ENCODE measurements at places on chromosomes 16 and 17.
A peak's percentile ranks its signal among the peaks of the same experiment; 100 is the strongest.

DNA sequence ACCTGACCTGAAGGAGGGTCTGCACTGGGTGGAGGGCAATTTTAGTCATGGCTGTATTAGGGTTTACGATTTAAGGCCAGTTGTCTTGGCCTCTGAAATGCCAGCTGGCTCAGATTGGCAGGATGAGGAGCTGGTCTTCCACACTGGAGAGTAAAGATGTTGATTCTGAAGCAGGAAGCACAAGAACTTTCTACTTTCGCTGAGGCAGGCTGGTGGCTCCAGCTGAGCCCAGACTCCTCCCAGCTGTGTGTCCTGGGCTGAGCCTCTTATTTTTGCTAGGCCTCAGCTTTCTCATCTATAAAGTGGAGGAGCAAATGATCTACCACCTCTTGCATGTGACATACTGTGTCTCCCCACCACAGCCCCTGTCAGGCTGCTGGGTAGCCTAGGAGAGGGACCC lies 74.4 kb downstream of the MRM1 start:
- no peak for DNase-seq

- DNase-seq, result no peak
Measured at GRCh38 chr17:48644910-48645557, 18.9 kb upstream of the HOXB9 start.

DNA sequence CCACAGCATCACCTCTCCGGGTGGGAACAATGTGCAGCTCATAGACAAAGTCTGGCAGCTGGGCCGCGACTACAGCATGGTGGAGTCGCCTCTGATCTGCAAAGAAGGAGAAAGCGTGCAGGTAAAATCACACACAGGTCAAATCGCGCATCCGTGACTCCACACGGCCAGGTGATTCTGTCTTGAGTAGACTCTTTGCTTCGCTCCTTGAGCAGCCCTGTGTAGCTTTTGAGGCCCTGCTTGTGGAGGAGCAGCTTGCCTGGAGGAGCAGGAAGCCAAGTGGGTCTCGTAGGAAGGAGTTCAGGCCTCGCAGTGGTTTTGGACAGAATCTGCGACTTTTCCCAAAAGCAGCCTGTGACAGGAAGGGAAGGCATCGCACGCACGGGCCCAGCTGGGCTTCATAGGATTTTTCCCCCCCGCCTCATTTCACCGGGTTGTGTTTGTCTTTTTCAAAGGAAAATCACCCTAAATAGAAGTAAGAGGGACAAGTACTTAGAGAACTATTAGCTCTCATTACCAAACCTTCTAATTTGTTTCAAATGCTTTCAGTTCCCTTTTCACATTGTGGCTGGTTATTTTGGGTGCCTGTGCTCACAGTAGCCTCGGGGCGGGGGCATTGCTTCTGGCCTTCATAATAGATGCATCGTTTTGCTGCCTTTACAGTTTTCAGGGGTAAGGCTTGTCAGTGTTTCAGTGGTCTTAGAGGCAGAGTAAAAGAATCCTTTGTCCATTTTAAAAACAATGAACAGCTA lies 71.5 kb downstream of the SEC14L1 start:
- DNase-seq, result no peak

GRCh38 chr17:45441526-45442310 lies 9.0 kb upstream of the ARHGAP27 start:
- DNase-seq, result no peak

GRCh38 chr16:83781-84615 lies 6.0 kb downstream of the MPG start:
- no peak for DNase-seq

GRCh38 chr17:72122765-72123529 lies 2.1 kb downstream of the SOX9 start:
- DNase-seq, result peak; percentile 67

GRCh38 chr16:85710732-85711131 lies 22.0 kb upstream of the GINS2 start:
- no peak for DNase-seq

GRCh38 chr17:68305142-68305541 lies 13.8 kb downstream of the ARSG start:
- no peak for DNase-seq

- no peak for DNase-seq
Measured at GRCh38 chr17:6381526-6382465, 53.1 kb downstream of the AIPL1 start.

DNA sequence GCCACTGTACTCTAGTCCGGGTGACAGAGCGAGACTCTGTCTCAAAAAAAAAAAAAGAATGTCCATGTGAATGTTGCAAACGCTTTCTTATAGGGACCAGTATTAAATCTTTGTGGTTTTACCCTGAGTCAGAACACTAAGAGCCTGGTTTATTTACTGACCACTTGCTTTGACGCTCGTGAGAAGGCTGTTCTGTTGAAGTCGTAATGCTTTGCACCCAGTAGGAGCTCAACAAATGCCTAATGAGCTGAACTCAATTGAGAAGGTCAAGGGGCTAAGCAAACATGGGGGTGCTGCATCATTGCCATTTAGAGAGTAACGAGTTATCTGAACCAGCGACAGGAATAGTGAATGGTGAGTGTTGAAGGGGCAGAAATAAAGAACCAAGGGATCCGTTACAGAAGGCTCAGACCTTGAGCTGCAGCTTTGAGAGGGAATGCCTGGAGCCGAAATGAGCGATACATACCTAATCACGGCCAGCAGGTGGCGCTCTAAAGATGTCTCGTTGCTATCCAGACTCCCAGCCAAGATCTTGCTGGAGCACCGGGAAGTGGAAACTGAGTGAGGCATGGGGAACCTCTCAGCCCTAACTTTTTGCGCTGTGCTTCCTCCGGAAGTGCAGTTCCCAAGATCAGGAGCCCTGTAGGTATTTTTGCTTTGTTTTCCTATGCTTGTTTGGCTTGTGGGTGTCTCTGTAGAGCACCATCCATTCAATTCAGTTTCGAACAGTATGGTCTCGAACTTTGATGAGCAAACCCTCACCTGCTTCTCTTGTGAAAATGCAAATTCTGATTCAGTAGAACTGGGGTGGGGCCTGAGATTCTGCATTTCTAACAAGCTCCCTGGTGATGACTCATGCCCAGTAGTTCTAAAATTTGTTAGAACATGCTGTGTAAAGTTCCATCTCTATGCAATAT lies 12.6 kb upstream of the RNF222 start:
- peak; percentile 95 for DNase-seq

- DNase-seq, result no peak
Measured at GRCh38 chr17:49157784-49158183, 25.2 kb downstream of the B4GALNT2 start.

DNA sequence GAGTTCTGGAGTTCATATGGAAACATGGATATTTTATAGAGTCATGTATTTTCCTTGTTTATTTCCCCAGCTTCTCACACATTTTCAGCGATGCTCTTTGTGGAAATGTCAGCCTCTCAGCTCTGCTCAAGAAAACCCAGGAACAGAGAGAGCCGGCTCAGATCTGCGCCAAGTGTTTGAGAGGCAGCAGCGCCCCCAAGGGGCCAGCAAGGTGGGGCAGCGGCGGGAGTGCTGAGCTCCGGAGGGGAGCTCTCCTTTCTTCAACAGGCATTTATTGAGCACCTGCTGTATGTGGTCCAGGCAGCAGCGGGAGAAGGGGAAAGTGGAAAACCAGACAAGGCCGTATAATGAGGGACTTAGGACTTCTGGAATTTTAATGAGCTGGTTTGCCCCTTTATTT lies 421.1 kb upstream of the C16orf82 start:
- peak; percentile 78 for DNase-seq

DNA sequence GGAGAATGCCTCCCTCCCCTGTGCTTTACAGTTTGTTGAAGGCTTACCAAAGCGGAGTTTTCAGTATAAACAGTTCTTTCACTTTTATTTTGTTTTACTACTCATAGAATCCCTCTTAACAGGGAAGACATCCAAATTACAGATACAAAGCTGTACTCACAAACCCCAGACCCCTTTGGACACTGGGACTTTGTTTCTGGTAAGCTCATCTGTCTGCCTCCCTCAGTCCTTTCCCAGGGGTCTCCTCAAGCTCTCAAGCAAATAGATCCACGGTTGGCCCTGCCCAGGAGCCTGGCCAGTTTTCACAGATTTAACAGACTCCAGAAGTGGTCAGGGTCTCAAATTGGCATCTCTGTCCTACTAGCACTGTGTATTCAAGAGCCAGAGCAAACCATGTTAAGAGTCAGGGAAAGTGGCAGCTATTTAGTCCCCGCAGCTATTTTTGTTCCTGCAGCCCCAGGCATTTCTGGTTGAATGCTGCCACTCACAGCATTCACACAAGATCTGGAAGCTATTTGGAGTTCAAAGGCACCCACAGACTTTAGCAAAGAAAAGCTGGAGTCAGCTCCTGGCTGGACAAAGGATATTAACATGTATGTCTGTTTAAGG lies 54.2 kb downstream of the TMEM100 start:
- DNase-seq, result no peak

DNA sequence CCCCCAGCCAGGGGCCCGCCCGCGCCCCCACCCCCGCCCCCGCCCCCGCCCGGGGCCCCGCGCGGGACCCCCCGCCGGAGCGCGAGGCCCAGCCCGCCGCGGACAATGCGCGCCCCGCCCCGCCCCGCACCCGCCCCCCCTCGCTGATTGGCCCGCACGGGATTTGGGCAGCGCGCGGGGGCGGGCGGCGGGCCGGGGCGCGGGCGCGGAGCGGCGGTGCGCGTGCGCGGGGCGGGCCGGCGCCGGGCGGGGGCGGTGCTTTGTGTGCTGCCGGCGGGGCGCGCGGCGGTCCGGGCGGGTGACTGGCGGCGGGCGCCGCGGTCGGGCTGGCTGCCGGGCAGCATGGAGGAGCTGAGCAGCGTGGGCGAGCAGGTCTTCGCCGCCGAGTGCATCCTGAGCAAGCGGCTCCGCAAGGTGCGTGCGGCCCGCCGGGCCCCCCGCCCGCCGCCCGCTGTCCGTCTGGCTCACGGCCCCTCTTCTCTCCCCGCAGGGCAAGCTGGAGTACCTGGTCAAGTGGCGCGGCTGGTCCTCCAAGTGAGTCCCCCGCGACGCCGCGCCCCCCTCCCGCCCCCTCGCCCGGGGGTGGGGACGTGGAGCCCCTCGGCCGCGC lies at the start of gene CBX2:
CBX2 (plus strand) TSS at position 255 of the 610 bp plus-strand sequence; CDS start at position 343, 88 bp downstream.
- peak; percentile 88 for DNase-seq

- no peak for DNase-seq
Measured at GRCh38 chr17:47774987-47775580, 42.0 kb downstream of the TBX21 start.

- DNase-seq, result no peak
Measured at GRCh38 chr16:86664522-86665318, 86.4 kb downstream of the FOXL1 start.

DNA sequence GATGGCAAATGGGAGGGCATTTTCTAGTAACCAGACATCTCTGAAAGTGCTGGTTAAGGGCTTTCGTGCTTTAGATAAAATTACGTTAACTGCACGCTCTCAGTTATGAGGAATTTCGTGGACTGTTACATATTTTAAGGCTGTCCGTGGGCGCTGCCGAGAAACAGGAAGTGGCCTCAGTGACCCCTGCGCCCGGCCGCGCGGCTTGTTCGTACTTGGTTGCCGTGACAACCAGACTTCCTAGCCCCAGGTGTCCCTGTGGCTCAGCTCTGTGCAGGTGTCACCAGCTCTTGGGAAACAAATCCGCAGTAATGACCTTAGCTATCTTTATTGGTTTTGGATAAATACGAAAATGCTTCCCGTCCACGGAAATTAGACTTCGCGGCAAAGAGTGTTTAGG lies 52.7 kb downstream of the LMF1 start:
- DNase-seq, result no peak

GRCh38 chr16:2388139-2388874 lies 40.9 kb upstream of the CCNF start:
- DNase-seq, result no peak

DNA sequence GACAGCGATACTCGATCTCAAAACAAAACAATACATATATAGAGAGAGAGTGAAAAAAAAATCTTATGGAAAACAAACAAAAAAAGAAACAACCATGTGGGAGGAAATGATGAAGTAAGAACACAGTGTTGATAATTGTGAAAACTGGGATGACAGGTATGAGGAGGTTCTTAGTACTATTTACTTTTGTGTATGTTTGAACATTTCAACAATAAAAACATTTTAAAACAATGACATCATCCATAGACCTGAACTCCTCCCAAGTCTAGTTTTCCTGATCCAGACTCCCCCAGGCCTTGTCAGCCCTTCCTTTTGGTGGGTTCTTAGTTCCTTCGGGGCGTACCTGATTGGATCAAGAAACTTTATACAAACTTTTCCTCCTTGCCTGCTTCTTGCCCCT lies 51.7 kb downstream of the CCDC42 start:
- no peak for DNase-seq

DNA sequence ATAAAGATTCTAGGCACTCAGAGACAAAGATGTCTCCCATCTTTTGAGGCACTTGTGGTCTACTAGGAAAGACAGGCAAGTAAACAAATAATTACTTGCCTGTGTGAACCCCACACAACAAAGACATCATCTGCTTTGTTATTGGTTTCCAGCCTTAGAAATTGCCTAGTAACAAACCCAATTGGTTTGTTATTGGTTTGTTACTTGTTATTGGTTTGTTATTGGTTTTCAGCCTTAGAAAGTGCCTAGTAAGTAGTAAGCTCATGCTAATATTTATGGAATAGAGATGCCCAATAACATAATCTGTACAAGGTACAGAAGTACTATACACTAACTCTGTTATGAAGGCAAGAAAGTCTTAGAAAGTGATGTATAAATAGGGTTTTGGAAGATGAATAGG lies 67.1 kb downstream of the ASIC2 start:
- no peak for DNase-seq

- no peak for DNase-seq
Measured at GRCh38 chr17:57397402-57397801, 141.1 kb downstream of the MSI2 start.

GRCh38 chr17:10183931-10184930 lies 14.2 kb downstream of the GAS7 start:
- no peak for DNase-seq

- DNase-seq, result no peak
Measured at GRCh38 chr16:13342675-13343074, 441.3 kb downstream of the SHISA9 start.

DNA sequence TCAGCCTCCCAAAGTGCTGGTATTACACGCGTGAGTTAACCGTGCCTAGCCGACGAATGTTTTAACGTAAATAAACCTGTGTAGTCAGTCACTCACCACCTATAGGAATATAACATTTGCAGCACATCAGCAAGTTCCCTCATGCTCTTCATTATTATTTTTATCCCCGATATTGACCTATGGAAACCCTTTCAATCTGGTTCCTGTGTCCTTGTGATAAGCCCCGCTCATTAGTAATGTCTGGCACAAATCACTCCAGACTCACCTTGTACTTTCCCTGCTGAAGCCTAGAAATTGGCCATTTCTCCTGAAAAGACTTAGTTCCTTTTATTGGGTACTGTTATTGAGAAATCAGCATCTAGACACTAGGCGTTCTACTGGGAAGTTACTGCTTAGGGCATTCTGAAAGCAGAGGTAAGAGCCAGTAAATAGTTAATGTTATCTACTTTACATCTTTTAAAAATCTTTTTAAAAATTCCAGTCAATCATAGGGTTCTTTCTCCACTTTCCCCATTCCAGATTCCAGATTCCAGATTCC lies 1.5 kb upstream of the PHKG2 start:
- no peak for DNase-seq

GRCh38 chr16:79982361-79982760 lies 381.8 kb upstream of the MAF start:
- DNase-seq, result no peak

GRCh38 chr16:65538976-65539375 lies 417.1 kb upstream of the CDH11 start:
- DNase-seq, result no peak

- DNase-seq, result peak; percentile 84
Measured at GRCh38 chr17:38628441-38628840, 22.7 kb upstream of the SRCIN1 start.
